Cerebellum (tissue), 4 donors: ENCODE measurements at places on chromosomes 13 and 19. TPM values are rescaled to one million over a fixed set of nuclear protein-coding genes. Genes with fewer than 3 reads are reported as not detected.

The CEACAM6 gene
- total RNA-seq = 0.27 TPM

The SAFB gene
- total RNA-seq = 93.6 TPM

The ZSCAN4 gene
- total RNA-seq = not detected

The PRODH2 gene
- 0.09 TPM for total RNA-seq

- DNase-seq = no peak
Observed at GRCh38 chr13:110812869-110813645, 99.6 kb downstream of the ING1 start.

DNA sequence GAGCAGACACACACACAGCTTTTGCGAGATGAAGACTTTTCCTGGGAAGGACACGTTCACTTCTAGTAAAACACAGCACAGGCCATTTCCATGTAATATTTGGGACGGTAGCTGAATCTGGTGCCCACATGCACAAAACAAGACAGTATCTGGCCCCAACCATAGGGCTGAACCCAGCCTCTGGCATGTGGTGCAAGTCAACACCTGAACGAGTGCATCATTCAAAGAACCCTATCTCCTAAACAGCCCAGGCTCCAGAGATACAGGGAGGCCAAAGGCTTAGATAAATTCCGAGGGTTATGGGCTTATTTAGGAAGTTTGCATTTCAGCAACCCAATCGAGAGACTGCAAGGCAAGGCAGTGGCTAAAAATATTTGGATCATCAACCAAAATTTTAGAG is 2.7 kb upstream of the TFDP1 start:
- DNase-seq = no peak

DNA sequence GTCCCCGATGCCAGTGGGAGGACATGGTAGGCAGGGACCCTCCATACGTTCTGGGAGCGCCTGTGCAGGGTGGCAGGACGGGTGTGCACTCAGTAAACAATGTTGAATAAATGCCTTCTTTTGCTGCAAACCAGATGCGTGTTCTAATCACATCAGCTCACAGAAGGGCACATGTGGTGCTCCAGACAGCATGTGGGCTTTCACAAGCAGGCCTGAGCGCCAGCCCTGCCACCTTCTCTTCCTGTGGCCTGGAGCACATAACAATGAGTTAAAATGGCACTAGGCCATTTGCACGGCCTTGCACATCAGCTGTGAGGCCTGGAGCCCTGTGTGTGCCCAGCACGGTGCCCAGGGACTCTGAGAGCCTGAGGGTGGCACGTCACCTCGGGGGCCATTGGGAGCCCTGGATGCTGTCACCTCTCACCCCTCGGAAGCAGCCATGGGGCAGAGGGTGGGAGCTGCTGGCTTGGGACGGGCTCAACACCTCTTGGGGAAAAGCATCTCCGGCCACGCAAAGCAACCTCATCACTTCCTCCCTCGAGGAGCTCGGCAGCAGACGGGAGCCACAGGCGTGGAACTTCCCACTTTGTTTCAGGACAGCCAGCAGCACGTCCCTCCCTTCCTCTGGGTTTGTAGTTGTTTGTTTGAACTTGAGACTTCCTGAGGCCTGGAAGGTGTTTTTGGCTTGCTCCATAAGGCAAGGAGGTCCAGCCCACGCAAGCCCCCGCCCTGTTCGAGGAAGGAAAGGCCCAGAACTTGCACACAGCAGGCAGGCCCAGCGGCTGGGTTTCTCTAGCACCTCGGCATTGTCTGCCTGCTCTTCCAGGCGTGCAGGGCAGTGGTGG is 9.8 kb downstream of the MCF2L start:
- DNase-seq = no peak

- no peak for DNase-seq
Observed at GRCh38 chr13:113930671-113931637, 42.9 kb downstream of the C13orf46 start.

DNA sequence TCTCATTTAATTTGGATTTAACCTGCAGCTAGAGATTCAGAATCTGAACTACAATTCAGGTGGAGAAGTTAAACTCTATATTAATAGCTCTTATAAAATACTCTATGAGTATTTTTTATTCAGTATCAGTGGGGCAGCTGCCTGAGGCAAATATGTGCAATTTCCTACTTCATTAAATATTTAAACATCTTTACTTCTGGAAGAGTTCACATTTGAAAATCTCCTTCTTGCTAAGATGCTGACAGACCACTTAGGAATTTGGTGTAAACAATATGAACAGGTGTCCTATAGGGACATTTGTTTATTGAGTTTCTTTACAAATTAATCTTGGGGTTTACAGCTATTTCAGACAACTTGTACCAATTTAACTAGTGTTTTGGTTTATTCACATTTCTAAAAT is 20.4 kb downstream of the STARD13 start:
- DNase-seq = no peak

- DNase-seq = peak; percentile 69
Observed at GRCh38 chr19:40433391-40434216, 7.8 kb upstream of the SERTAD1 start.
